Cardiac septum (tissue), 1 donor: ENCODE measurements at places on chromosomes 7 and 10.

DNA sequence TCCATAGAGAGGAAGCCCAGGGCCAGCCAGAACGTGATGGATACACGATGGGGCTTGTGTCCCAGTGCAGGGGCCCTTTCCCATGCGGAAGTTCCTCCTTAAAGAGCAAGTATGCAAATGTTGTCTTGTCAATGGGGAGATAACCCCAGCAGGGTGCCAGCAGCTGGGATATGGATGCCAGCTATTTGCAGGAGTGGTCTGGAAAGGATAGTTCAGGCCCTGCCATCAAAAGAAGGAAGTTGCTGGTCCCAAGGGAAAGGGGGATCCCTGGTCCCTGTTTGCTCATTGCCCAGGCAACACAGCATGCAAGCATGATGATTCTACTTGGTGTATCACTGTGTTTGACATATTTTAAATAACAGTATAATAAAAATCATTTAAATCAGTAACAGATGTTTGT, 73.1 kb upstream of the HECW1 start:
- DNase-seq, result no peak

- no peak for DNase-seq
Measured at GRCh38 chr7:131010717-131011431, 276.9 kb upstream of the KLF14 start.

GRCh38 chr10:72930276-72930675, 24.3 kb downstream of the PLA2G12B start:
- DNase-seq, result no peak

- no peak for DNase-seq
Measured at GRCh38 chr7:101650579-101651081, 21.5 kb upstream of the MYL10 start.

- DNase-seq, result no peak
Measured at GRCh38 chr10:114851336-114851735, 29.8 kb downstream of the FHIP2A start.

GRCh38 chr10:4046712-4047354, 261.8 kb upstream of the KLF6 start:
- DNase-seq, result no peak

DNA sequence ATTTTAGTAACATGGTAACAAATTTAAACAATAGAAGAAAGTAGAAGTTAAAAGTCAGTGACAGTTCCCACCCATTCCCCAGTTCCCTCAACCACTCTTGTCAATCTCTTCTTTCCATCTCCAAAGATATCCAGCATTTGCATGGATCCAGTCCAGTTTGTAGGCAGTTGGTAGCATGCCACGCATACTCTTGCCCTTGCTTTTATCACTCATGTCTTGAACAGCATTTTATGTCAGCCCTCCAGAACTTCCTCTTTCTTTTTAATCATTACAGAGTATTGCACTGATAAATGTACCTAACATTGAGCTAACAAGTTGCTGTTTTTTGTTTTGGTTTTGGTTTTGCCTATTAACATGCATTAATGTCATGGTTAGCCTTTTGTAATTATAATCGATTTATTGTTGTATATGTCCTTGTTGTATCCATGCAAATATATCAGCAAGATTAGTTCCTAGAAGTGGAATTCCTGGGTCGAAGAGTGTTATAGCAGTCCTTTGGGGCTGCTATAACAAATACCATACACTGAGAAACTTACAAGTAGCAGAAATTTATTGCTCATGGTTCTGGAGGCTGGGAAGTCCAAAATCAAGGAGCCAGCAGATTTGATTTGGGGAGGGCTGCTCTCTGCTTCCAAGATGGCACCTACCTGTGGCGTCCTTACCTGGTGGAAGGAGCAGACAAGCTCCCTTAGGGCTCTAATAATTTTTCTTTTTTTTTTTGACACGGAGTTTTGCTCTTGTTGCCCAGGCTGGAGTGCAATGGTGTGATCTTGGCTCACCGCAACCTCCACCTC, 25.7 kb downstream of the CHST3 start:
- no peak for DNase-seq

DNA sequence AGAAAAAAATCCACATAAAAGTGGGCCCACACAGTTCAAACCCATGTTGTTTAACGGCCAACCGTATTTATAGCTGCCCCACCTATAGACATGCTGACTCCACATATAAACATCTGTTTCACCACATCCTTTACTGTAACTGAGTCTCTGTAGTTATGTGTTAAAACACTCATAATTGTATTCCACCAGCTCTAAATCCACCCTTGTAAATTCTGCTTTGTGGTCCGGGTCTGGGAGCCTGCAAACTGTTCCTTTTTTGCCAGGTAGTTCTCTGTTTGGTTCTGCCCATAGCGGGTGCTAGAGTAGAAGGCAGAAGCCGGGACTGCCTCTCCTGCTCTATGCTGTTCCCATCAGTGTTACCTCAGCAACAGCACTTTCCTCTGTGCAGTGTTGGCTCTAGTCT, 20.2 kb upstream of the FHIP2A start:
- no peak for DNase-seq

GRCh38 chr7:30894866-30895605, 16.6 kb upstream of the AQP1 start:
- DNase-seq, result no peak
